ENCODE measurements at places on chromosomes 3 and 15. TPM values are rescaled to one million over a fixed set of nuclear protein-coding genes. Genes with fewer than 3 reads are reported as not detected.

DISP2 gene
- under 0.01 TPM for total RNA-seq

SATB1 gene
- 8.7 TPM for total RNA-seq

NEK11 gene
- 2.9 TPM for total RNA-seq

PARP15 gene
- 0.98 TPM for total RNA-seq

TRIM71 gene
- total RNA-seq: not detected

PIERCE2 gene
- total RNA-seq: 0.38 TPM

SLC9C1 gene
- total RNA-seq: 0.33 TPM

GOLGA8R gene
- 2.3 TPM for total RNA-seq

GABRR3 gene
- total RNA-seq: not detected

RARRES1 gene
- total RNA-seq: 1.3 TPM

BFSP2 gene
- total RNA-seq: not detected

FAM81A gene
- not detected for total RNA-seq

TM6SF1 gene
- 26.3 TPM for total RNA-seq

AGTR1 gene
- total RNA-seq: not detected

SGO1 gene
- 4.6 TPM for total RNA-seq

NOX5 gene
- 0.33 TPM for total RNA-seq

FOXB1 gene
- total RNA-seq: not detected

ARGFX gene
- total RNA-seq: not detected
